ENCODE measurements at places on chromosomes 5 and 9.

GRCh38 chr5:60700416-60700757 lies 421 bp upstream of the DEPDC1B start:
- DNase-seq = no peak

DNA sequence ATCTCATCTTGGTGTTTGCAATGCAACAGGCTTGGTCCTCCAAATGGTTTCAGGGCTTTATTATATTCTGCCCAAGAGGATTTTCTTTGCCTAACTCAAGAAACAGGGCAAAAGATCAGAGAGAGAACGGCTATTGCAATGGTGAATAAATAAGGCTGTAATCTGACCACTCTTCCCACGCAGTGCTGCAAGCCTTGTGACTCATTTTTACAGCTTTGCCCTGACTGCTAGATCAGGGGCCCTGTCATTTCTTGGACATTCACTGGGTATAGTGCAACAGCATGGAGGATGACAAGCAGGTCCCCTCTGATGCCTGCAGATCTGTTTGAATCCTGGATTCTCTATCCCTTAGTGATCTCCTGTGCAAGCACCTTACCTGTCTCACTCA lies 459.1 kb downstream of the EBF1 start:
- DNase-seq = no peak

DNA sequence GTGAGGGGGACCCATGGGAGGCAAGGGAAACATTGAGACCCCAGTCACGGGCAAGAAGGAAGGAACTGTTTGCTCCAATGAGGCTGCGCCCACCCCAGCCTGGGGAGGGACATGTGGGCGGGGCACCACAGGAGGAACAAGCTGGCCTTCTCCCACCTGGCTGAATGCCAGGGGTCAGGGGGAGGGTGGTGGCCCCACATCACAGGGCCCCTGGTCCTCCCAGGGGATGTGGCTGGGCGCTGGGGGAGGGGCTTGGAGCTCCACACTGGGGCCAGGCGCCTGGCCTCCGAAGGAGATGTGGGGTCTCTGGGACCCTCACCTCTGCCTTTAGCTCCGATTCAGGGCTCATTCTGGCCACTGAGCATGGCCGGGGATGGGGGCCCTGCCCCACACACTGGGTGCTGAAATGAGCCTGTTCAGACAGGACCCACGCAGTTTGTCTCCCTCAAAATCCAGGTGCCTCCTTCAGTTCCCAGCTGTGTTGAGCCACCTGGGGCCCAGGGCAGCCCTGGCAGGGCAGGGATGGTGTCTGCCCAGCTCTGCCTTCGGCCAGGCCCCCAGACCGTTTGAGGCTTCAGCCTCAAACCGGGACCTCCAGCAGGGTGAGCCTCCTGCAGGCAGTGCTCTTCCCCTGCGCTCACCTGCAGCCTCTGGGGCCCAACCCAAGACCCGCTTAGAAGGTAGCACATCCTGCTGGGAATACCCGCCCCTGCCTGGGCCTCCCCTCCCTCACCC lies 33.2 kb upstream of the NOTCH1 start:
- no peak for DNase-seq

DNA sequence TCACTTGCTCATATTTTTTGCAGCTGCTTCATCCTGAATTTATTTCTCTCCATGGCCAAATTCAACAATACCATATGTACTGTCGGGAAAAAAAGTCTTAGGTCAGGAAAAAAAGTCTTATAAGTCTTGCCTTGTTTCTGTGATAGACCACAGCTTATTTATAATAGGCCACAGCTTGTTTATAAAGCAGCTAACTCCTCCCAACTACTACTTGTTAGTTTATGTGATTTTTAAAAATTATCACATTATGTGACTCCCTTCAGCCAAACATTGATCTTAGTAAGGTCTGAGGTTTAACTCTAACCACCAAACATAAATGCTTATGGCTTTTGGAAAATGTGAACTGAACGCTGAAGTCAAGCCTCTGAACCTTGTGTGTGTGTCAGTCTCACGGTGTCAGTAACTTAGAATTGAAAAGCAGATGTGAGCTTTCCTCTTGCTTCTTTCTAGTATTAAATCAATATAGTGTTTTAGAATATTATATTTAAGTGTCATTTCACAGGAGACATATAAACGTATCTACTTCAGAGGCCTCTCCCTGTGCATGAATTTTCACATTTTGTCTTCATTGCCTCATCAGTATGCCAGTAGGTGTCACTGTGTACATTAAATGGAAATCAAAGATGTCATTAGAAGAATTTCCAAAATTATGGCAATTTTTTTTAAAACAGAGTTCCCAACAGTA lies 51.3 kb downstream of the SNX24 start:
- no peak for DNase-seq

- DNase-seq = no peak
These were observed 51.4 kb downstream of the CFAP77 start for GRCh38 chr9:132461281-132461896.

GRCh38 chr9:95055851-95056551 lies 261.5 kb downstream of the FANCC start:
- no peak for DNase-seq

DNA sequence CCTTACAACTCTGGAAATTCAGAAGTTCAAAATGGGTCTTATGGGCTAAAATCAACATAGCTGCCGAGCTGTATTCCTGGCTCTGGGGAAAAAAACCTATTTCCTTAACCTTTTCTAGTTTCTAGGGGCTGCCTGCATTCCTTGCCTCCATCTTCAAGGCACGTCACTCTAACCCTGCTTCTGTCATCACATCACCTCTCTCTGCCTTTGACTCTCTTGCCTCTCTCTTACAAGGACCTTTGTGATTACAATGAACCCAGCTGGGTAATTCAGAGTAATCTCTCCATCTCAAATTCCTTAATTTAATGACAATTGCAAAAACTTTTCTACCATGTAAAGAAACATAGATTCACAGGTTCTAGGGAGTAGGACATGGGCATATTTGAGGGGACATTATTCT lies 103.1 kb upstream of the SMC2 start:
- no peak for DNase-seq

GRCh38 chr5:103560826-103561225 lies 1.8 kb downstream of the NUDT12 start:
- no peak for DNase-seq

DNA sequence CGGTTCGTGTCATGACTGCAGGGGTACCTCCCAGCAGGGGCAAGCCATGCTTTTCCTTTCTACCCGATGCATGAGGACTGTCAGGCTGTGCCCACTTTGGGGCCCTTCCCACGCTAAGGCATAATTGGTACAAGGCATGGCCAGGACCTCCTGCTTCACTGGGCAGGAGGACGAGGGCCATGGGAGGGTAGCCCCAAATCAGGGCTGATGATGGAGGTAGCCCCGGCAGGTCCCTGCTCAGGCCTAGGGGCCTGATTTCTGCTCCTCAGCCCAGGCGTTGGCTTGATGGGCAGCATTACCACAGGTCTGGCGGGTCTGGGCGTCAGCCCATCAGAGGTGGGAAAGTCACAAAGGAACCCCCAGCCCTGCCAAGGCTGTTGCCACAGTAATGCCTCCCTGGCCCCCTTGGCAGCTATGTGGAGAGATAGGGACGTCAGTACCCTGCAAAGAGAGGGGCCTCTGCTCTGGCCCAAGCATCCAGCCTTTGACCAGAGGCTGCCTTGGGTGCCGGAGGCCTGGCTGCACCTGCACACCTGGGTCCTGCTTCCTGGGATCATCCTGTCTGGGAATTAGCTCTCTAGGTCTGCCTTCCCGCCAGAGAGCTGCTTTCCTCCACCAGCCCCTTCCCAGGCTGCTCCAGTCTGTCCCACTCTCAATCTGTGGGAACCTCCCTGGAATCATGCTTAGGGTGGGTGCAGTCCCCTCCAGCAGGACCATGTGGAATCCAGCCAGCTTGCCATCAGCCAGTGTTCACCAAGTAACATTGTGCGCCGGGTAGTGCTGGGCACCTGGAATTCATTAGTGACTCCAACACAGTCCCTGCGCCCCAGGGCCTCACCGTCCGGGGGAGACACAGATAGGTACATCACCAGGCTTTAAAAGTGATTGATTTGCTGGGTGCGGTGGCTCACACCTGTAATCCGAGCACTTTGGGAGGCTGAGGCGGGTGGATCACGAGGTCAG lies 15.4 kb downstream of the TSPAN17 start:
- no peak for DNase-seq

DNA sequence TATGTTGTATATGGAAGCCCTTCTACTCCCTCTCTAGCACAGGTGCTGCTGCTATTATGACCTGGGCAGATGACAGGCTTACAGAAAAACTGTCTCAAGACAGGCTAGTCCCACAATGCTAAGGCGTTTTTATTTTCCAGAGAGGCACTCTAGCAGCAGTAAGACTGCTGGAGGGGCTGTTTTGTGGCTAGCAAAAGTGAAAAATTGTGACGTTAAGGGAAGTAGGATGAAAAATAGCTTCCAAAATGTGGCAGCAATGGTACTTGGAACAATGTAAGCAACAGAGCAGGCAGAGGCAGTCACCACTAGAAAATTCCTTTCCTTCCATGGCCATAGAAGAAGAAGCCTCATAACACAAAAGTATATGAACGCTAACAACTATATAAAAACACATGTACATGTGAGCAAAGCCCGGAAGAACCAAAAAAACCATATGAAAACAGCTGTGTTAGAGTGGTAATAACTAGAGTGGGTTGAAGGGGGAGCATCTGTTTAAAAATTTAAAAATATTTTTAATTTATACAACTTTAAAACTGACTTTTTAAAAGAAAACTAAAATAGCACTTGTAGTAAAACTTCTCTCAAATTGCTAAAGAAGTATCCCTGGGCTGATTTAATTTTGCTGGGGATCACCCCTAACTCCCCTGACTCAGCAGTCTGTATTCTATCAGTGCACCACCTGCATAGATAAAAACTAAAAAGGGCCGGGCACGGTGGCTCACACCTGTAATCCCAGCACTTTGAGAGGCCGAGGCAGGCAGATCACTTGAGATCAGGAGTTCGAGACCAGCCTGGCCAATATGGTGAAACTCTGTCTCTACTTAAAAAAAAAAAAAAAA lies 30.6 kb downstream of the CLINT1 start:
- DNase-seq = no peak

DNA sequence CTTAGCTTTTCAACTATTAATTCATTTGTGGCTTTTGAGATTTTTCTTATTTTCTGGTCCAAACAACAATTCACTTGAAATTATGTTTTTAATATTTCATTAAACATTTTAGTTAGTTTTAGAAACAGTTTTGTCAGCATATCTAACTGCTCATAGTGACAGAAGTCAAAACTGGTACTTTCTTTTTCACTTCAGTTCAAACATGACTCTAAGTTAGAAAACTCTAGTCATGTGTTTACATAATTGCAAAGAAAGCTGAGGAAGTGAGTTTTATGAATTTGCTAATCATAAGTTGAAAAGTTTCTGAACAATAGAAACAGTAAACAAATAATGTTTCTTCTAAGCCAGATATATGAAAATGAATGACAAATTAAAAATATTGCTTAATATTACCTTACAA lies 1931.0 kb downstream of the EFNA5 start:
- no peak for DNase-seq

DNA sequence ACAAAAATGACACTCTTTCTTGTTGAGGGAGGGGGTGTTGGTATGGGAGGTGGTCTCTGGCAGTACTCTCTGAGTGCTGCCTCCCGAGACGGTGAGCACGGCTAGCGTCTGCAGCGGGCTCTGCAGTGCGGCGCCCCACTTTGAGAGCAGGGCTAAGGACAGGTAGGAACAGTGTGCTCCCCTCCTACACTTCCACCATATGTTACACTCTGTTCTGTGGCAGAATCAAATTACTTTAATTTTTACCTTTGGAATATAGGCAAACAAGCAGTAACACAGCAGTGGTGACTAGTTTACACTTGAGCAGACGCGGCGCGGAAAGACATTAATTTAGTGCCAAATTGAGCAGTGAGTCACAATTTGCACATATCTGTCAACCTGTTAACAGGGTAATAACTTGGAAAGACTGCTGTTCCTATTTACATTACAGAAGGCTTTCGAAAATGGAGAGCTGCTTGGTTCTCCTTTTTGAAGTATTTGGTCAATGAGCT lies 136.3 kb downstream of the MED27 start:
- DNase-seq = no peak

DNA sequence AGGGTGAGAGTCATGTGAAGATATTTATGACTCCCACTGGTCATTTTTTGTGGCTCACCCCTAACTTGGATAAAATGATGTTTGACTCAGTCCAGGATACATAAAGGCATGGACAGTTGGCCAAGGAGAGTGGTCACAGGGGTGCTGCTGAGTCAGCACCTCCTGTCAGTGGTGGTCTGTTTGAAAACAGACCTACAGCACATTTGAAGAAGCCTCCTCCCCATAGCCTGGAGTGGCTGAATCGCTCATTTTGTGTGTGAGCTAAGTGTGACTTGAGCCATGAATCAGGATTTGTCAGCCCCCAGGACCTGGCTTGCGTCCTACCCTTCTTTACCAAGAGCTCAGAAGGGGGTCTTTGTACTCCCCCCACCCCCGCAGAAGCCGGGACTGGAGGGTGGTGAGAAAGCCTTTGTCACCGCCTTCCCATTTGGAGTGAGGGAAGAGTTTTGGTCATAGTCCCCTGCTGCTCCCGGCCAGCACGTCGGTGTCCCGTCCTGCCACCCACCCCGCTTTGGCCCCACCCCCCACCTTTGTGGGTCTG lies 35.6 kb downstream of the TRIO start:
- no peak for DNase-seq

- DNase-seq = no peak
These were observed 2.6 kb downstream of the INVS start for GRCh38 chr9:100101608-100102007.

- DNase-seq = peak; percentile 37
These were observed at the start of gene THBS4 for GRCh38 chr5:80034962-80035821. TSS of gene THBS4 (plus strand) at chr5:80035348. CDS start at chr5:80035538, 190 bp downstream.

GRCh38 chr9:17116400-17116837 lies 18.4 kb upstream of the CNTLN start:
- no peak for DNase-seq

- DNase-seq = no peak
These were observed 119.2 kb downstream of the SMARCA2 start for GRCh38 chr9:2134391-2134790.

DNA sequence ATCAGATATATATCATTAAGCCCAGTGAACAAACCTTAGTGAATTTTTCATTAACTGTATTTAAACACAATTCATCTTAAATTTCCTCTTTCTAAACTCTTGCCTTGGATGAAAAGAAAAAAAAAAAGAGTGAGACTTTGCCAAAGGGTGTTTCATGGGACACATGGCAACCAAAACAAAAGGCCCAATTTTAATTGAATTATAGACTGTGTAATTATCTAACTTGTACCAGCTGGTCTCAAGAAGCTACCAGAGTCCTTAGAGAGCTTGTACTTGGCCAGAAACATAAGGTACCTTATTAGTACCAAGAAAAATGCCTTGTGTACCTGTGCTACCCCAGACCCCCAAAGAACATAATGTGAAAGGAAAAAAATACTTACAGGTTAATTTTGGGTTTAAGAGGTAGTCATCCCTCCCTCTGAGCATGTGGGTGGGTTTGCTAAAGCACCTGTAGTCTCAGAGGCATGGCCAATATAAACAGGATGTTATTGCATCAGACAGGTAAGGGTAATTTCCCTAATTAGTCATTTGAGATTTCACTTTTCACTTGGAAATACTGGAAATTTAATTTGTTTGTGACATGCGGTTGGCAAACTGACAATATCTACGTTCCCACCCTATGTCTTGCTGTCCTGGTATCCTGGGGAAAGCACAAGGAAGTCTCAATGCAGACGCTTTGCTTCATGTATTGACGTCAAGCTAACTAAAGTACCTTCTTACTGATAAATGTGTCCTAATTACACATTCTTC lies 90.1 kb downstream of the SNCAIP start:
- DNase-seq = no peak
